Activated T-cell treated with anti-CD3 and anti-CD28 coated beads for 4 hours (primary cell): ENCODE measurements at places on chromosomes 5 and 9.

- DNase-seq = no peak
Observed at GRCh38 chr5:127615916-127616315, 33.0 kb upstream of the CTXN3 start.

- DNase-seq = no peak
Observed at GRCh38 chr5:140041099-140041491, 2.0 kb downstream of the NRG2 start.

- no peak for DNase-seq
Observed at GRCh38 chr9:130051855-130052254, 1.9 kb upstream of the GPR107 start.

DNA sequence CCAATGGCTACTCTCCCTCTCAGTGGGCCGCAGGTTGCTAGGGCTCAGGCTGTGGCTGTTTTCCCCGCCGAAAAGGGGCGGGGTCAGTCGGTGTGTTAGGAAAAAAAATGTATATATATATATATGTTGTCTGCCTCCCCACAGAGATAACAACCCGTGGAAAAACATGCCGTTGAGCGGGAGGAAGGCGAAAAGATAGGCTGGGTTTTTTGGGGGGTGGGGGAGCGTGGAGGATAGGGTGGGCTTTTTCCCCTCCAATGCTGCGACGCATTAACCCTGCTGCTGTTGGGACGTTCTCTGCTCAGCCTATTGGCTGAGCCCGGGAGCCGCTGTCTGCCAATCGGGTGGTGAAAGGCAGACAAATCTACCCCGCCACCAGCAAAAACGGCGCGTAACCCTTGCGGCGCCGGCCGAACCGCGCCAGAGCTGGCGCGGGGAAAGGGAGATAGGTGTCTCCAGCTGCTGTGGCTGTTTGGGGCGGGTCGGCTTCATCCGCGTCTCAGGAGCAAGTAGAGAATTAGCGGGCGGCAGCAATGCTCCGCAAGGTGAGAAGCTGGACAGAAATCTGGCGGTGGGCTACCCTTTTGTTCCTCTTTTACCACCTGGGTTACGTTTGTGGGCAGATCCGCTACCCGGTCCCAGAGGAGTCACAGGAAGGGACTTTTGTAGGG is at the start of gene PCDHGC4:
Gene PCDHGC4, plus strand, starts transcription at position 390 of the 671 bp plus-strand sequence. Its CDS starts 144 bp downstream, at position 534.
- DNase-seq = no peak

GRCh38 chr5:124844371-124844920 is 98.0 kb upstream of the ZNF608 start:
- DNase-seq = no peak

- no peak for DNase-seq
Observed at GRCh38 chr5:57816108-57816507, 333.5 kb upstream of the ACTBL2 start.

DNA sequence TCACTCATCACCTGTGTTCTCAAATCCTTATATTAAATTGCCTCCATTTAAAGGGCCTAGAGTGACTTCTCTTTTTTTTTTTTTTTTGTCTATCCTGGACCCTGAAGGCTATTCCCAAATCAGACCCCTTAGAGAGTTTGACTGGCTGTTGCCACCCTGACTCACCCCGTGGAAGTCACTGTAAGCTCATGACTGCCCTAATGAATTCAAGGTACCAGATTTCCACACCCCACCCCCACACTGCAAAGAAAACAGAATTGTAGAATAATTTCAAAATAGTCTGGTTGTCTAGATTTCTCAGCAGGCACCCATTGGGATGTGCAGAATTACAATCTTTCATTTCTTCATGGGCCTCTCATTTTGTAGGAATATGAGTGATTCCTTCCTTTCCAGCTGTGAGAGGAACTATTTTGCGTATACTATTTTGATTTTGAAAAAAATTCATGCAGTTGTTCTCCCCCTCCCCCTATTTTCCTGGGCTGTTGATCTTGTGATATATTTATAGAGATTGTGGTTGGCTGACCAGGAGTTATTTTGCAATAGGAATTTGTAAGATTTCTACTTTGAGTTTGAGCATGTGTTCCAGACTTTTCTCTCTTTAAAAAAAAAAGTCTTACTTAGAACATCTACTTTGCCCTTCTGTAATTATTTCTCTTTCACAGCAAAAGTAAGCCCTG is 79.1 kb downstream of the ZNF618 start:
- no peak for DNase-seq

- DNase-seq = no peak
Observed at GRCh38 chr9:108937561-108938305, 3.5 kb downstream of the ABITRAM start.

DNA sequence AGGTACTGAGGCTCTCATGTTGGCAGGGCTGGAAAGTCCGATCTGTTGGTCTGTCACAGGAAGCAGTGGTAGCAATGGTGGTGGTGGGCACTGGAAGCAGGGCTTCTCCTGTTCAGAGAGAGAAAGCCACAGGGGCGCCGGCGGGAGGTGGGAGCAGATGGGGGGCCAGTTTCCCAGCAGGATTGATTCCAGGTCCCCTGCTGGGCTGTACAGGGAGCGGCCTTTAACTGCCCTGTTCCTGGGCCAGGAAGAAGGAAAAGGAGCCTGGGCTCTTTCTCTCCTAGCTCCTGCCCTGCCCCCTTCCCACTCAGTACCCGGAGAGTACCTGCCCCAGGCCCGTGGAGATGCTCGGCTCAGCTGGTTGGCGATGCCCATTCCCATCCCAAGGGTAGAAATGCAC is 2.6 kb upstream of the DAB2IP start:
- no peak for DNase-seq

GRCh38 chr9:93676310-93677047 is 100.1 kb downstream of the PHF2 start:
- DNase-seq = no peak

DNA sequence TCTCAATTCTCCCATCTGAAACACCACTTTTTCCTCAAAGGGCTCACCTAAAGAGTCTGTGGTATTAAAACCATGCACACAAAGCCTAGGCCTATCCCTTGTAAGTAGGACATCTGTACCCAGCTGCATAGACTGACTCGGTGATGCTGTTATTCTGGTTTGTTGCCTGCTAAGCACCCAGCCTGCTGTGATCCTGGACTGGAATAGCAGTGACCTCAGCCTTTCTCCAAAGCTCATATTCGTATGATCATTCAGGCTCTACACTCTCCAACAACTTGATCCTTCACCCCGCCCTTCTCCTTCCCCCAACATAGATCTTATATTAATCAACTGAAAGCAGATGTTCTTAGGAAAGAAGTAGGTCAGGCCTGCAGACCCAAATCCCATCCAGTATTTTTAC is 81.4 kb upstream of the WWC1 start:
- DNase-seq = no peak

- no peak for DNase-seq
Observed at GRCh38 chr5:169071-169727, 22.1 kb upstream of the LRRC14B start.

- DNase-seq = no peak
Observed at GRCh38 chr9:90000925-90001324, 396.1 kb downstream of the GADD45G start.

DNA sequence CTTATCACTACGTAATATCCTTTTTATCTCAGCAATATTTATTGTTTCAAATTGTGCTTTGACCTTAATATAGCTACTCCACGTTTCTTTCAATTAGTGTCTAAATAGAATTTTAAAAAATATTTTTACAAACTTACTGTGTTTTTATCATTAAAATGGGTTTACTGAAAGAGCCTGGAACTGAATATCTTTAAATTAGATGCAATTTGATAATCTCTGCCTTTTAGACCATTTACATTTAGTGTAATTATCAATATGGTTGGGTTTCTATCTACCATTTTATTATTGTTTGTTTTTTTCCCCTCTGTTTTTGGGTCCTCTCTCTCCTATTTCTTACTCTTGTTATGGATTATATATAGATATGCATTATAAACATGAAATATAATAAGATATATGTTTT is 327.8 kb downstream of the IRX2 start:
- DNase-seq = no peak

GRCh38 chr5:147062427-147062826 is 172.4 kb upstream of the STK32A start:
- no peak for DNase-seq

- DNase-seq = no peak
Observed at GRCh38 chr5:19986031-19986619, 1.9 kb downstream of the CDH18 start.

GRCh38 chr5:69083412-69083811 is 10.4 kb upstream of the SLC30A5 start:
- DNase-seq = no peak

DNA sequence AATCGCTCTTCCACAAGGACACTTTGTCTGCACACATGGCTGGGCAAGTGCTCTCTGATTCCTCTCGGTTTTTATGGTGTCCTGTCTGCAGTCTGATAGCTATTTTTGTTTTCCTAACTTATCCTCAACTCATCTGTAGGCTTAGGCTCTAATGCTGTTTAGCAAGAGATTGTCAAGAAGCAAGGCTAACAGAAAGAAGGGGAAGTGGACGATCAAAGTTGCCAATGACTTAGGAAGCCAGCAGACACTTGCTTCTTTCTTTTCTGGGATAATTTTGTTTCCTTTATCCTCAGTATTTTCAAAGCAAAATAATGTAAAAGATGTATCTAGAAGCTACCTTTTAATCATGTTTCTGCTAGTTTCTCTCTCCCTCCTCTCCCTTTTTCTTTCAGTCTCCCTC is 130.7 kb downstream of the PRKACG start:
- no peak for DNase-seq

DNA sequence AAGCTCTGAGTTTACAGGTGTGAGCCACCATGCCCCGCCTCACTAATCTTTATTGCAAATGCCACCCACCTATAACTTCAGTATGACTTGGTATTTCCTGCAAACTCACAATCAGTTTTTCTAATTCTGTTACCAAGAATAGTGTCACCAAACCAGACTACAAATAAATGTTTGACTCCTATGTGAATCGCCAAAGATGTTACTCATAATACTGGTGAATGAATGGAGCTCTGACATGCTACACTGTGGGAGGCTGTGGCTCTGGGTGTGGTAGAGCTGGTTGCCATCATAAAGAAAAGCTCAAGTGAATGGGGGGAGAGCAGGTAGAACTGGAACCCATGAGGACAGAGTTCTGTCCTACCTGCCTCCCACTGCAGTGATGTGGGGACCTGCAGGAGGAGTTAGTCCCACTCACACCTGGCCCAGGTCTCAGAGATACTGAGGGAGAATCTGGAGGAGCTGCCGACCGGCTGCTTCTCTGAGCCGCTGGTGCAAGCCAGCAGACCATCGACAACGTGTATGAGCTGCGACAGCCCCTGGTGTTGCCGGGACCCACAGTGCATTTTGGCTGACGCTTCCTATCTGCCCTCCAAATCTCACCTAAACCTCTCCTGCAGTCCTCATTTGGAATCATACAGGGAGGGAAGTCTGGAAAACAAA is 95.7 kb downstream of the ENTREP1 start:
- DNase-seq = no peak

GRCh38 chr5:128870373-128870772 is 94.9 kb upstream of the SLC27A6 start:
- no peak for DNase-seq

DNA sequence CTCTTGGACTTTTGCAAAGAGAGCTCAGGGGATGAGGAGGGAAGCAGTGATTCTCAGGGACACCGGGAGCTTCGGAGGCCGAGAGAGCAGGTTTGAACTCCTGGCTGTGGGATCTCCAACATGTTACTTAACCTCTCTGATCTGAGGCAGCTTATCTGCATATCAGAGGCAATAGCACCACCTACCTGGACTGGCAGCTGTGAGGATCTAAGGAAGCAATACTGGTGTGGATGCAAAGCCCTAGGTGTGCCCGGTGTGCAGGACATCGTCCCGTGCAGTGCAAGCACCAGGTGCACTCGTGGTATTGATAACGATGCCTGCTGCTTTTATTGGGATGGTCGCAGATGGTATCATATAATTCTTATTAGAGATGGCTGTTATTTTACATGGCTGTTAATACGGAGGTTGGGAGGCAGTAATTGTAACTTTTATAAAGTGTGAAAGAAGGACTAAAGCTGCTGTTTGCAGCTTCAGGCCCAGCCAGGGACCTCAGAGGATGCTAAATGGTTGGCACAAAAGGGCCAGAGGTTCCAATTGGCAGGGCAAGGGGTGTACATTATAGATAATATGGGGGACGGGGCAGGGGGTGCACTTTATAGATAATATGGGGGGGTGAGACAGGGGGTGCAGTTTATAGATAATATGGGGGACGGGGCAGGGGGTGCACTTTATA is 14.9 kb downstream of the COL5A1 start:
- DNase-seq = no peak

- DNase-seq = no peak
Observed at GRCh38 chr5:134143431-134143830, 28.9 kb downstream of the TCF7 start.

- DNase-seq = no peak
Observed at GRCh38 chr5:54608423-54609085, 91.0 kb downstream of the SNX18 start.

DNA sequence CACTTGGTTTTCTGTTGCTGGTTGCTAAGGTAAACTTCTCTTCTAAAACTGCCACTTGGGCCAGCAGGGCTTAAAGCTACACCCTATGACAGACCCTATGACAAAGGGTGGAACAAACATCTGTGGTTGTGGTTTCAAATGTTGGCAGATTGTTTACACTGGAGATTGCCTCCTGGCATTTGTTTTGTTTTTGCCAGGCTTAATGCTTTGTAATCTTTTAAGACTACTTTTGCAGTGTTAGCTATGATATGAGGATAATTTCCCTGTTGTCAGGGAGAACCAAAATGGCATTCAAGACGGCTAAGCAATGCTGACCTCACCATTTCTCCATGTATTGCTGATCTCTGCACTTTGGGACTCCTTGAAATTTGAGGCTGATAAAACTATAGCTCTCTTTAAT is 50.3 kb downstream of the MAMDC2 start:
- DNase-seq = no peak

GRCh38 chr9:14702200-14702720 is 9.0 kb upstream of the ZDHHC21 start:
- DNase-seq = no peak
